Kidney (tissue), 22 donors: ENCODE measurements at places on chromosomes 11 and 22. TPM values are rescaled to one million over a fixed set of nuclear protein-coding genes. Genes with fewer than 3 reads are reported as not detected.

Gene CD248
- 22.9 TPM for total RNA-seq

Gene MMP11
- 4.4 TPM for total RNA-seq

Gene OR6Q1
- total RNA-seq, result not detected

DNA sequence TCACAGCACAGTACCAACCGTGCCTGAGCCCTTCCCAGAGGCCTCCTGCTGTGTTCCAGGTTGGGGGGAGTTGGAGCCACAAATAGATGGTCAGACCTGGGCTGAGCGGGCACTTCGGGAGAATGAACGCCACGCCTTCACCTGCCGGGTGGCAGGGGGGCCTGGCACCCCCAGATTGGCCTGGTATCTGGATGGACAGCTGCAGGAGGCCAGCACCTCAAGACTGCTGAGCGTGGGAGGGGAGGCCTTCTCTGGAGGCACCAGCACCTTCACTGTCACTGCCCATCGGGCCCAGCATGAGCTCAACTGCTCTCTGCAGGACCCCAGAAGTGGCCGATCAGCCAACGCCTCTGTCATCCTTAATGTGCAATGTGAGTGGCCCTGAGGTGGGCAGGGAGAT is 1.1 kb downstream of the TMEM25 start:
- H3K27ac ChIP-seq, result no peak overlapping the region
- DNase-seq, result no peak
- peaks cover 3% of the 10 kb centered on the region for H3K4me1 ChIP-seq
- H3K27me3 ChIP-seq, result no peaks in the 10 kb centered on the region
- no peak overlapping the region for H3K4me3 ChIP-seq

DNA sequence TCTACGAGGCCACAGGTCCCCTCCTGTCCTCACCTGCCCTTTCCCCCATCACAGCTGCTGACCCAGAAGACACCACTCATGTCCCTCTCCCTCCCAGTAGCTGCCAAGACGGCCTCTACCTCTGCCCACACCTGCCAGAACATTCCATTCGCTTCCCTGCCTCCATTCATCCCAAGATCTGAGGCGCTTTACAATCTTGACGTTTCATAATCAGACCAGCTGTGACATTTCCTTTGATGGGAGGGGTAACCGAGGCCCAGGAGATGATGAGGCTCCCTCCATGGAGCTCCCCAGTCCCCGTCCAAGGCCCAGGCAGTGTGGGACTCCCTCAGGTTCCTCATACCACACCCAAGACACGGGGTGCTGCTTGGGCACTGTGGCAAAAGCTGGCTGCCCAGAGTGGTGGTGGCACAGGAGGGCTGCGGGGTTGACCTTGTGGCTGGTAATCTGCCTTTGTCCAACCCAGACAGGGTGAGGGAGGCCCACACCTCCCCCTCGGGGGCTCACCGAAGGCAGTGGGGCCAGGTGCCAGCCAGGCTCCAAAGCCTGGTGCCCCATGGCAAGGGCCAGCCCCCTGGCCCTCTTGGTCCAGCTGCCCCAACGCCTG is 17.3 kb downstream of the PHLDA2 start:
- DNase-seq, result no peak
- peak overlapping the region; percentile 89 for H3K27ac ChIP-seq
- no peak overlapping the region for H3K4me3 ChIP-seq
- H3K36me3 ChIP-seq, result no peaks in the 10 kb centered on the region

DNA sequence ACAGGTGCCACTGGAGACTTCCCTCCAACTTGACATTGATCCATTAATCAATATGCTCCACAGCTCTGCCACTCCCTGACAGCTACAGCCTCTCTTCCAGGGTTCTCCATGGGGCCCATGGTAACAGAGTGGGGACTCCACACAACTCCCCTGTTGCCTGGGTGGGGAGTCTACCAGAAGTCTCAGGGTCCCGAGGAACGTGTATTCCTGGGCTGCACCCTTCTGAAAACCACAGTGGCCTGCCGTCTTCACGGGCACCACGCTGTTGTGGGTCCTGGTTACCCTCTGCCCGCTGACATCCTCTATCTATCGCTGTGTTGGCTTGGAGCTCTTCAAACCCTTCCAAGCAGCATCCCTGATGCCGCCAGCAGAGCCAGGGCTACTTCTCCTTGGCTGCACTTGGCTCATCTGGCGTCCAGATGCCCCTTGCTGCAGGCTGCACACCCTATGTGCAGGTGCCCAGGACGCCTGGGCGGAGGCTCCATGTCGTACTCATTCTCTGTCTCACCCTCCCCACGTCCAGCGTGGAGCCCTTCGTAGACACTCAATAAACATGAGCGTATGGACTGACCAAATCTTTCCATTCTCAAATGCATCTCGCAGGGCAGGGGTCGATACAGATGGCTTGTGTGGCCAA is 1341.8 kb downstream of the TBC1D22A start:
- H3K36me3 ChIP-seq, result no peaks in the 10 kb centered on the region
- H3K27ac ChIP-seq, result no peak overlapping the region
- H3K4me1 ChIP-seq, result no peaks in the 10 kb centered on the region

DNA sequence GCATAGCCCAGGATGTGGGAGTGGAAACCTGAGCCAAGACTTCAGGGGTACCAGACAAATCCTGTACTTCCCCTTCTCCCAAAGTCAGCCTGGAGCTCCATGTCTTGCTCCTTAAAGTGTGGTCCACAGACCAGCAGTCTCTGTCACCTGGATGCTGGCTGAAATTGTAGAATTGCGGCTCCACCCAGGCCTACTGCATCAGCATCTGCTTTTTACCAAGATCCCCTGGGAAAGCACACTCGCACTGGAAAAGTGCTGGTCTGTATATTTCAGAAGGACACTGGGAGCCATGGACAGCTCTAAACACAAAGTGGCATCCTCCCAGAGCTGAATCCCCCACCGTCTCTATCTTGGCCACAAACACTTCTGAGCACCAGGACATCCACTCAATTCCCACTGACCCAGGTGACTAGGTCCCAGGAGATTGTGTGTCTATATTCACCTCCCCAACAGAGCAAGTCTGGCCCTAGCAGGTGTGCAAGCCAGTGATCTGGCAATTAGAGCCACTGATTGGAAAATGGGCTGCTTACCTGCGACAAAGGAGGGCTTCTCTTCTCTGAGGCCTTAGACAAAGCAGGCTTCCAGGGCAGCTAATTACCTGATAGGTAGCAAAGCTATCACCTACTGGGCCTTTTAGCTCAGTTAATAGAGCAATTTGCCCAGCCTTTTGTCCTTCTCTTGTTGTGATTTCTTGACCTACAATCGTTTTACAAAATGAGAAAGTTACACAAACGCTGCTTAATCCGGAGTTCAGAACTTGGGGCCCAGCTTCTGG is 443.3 kb downstream of the MN1 start:
- no peaks in the 10 kb centered on the region for H3K36me3 ChIP-seq
- H3K27ac ChIP-seq, result no peak overlapping the region
- no peaks in the 10 kb centered on the region for H3K27me3 ChIP-seq
- no peaks in the 10 kb centered on the region for H3K4me1 ChIP-seq
- H3K4me3 ChIP-seq, result no peak overlapping the region
- DNase-seq, result no peak

DNA sequence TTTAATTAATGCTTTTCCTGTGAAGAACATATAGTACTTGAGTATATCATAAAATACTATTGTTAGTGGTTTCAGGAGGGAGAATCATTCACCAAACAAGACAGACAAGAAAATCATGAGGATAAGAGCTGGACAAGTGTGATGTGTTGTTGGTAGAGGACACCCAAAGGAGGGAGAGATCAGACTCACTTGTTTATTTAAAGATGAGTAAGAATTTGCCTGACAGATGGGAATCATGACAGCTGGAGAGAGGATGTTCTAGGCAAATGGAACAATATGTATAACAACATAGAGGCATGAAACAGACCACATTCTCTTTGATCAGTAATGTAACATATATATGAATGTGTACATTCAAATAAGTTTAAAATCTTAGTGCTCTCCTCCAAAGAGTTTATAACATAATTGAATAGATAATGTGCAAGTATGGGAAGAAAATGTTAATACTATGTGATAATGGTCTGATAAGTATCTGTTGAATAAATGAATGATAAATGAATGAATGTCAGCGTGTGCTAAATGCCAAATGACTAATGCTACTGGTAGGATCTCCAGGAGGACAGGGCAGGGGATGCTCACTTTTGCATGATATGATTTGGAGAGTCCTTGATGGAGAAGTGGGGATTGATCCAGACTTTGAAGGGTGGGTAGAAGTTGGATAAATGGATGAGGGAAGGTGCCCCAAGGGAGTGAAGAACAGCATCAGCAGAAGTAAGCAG is 228.9 kb upstream of the SORL1-AS1 start:
- no peaks in the 10 kb centered on the region for H3K36me3 ChIP-seq
- H3K27ac ChIP-seq, result no peak overlapping the region
- no peaks in the 10 kb centered on the region for H3K4me1 ChIP-seq
- no peak overlapping the region for H3K4me3 ChIP-seq
- H3K27me3 ChIP-seq, result no peaks in the 10 kb centered on the region

GRCh38 chr11:31484497-31484896 is 24.9 kb downstream of the IMMP1L start:
- H3K36me3 ChIP-seq, result no peaks in the 10 kb centered on the region
- H3K27me3 ChIP-seq, result no peaks in the 10 kb centered on the region
- no peak for DNase-seq
- H3K4me1 ChIP-seq, result no peaks in the 10 kb centered on the region
- H3K4me3 ChIP-seq, result no peak overlapping the region

DNA sequence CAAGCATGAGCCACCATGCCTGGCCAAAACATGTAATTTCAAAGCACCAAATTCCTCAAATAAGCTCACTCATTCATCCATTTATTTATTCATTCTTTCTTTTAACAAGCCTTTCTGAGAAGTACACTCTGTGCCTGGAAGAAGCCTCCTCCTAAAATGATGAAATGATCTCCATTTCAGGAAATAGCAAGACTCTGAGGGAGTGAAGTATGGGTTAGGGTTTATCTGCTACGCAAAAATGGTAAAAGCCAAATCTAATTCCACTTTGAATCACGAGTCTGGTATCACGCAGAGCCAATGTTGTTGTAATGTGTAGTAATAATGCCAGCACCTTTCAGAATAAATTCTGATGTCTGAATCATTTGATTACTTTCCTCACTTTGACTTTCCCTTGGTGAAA is 1041.8 kb downstream of the LRRC4C start:
- H3K4me3 ChIP-seq, result no peak overlapping the region
- H3K4me1 ChIP-seq, result no peaks in the 10 kb centered on the region
- no peaks in the 10 kb centered on the region for H3K27me3 ChIP-seq
- no peak for DNase-seq
- no peak overlapping the region for H3K27ac ChIP-seq
- no peaks in the 10 kb centered on the region for H3K36me3 ChIP-seq
